ENCODE measurements at places on chromosomes 6 and 20.

GRCh38 chr20:59598625-59599310 is 5.6 kb upstream of the PHACTR3 start:
- no peak for ATAC-seq

DNA sequence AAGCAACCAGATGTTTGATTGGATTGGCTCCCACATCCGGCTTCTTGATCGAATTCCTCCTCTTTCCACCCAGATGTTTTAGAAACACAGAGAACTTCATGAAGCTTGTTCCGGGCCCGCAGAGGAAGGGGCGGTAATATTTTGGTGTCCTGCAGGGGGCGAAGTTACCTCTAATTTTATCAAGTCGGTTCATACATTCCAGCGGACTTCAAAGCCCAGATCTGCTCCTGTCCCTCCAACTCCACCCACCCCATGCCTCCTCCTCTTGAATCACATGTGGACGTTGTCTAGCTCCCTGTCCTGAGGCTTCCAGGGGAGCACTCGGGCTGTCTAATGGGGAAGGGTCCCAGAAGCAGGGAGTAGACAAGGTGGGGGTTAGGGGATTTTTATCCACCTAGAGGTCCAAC is 2.9 kb upstream of the BMP6 start:
- ATAC-seq, result peak; percentile 56

- peak; percentile 82 for ATAC-seq
These were observed 161.5 kb upstream of the HEY2 start for GRCh38 chr6:125587666-125588632.

DNA sequence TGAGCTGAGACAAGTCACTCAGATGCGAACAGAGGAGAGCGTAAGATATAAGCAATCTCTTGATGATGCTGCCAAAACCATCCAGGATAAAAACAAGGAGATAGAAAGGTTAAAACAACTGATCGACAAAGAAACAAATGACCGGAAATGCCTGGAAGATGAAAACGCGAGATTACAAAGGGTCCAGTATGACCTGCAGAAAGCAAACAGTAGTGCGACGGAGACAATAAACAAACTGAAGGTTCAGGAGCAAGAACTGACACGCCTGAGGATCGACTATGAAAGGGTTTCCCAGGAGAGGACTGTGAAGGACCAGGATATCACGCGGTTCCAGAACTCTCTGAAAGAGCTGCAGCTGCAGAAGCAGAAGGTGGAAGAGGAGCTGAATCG is 9.5 kb upstream of the SNRNP48 start:
- ATAC-seq, result peak; percentile 6

DNA sequence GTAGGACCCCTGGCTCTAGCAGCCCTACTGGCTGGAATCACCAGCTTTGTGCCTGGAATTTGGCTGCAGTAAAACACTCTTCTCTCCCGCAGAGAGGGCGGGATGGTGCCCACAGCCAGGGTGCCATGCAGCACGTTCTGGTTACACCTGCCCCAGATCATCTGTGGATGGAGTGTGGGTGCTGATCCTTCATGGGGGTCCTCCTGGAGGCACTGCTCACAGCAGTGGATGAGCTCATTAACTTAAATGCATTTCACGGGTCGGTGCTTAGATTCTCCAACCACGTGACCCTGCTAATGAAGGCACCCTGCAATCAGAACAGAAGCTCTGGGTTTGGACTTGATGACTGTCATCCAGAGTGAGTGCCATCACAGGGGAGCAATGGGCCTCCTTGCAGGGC is 138.6 kb upstream of the AFDN start:
- ATAC-seq, result no peak
